Progenitor cell of endocrine pancreas (in vitro differentiated cells): ENCODE measurements at places on chromosomes 1 and 21. TPM values are rescaled to one million over a fixed set of nuclear protein-coding genes. Genes with fewer than 3 reads are reported as not detected.

DNA sequence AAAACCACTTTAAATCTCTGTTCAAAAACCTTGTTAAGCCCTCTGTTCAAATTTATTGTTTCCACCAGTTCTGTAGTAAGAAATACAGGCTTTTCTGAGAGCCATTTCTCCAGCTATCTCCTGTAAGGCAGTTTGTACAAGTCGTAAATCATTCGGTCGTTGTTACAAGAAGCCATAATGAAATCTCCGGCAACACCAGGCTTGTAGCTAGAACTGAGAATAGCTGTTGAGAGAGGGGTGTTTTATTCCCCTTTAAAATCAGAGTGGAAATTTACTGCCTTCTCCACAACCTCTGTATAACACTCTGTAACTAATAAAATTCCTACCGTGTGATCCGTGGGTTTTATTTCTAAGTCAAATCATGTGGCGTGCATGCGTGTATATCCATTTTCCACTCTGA, 335.8 kb upstream of the KAZN start:
- H3K27me3 ChIP-seq, result peaks cover 8% of the 10 kb centered on the region
- H3K4me1 ChIP-seq, result peaks cover 30% of the 10 kb centered on the region
- H3K4me3 ChIP-seq, result no peak overlapping the region
- DNase-seq, result no peak
- H3K27ac ChIP-seq, result peak overlapping the region; percentile 66

Gene ABCG1
- total RNA-seq, result 3.7 and 4.6 TPM in 2 replicates

Gene TNFRSF1B
- total RNA-seq, result not detected in 2 replicates

- H3K4me3 ChIP-seq, result no peak overlapping the region
- H3K27ac ChIP-seq, result peak overlapping the region; percentile 33
- no peaks in the 10 kb centered on the region for H3K27me3 ChIP-seq
- peaks cover 5% of the 10 kb centered on the region for H3K4me1 ChIP-seq
Measured at GRCh38 chr1:5933050-5933449, 59.2 kb downstream of the NPHP4 start.

GRCh38 chr1:54803761-54804470, 2.8 kb upstream of the TTC22 start:
- H3K4me3 ChIP-seq, result no peak overlapping the region
- H3K4me1 ChIP-seq, result no peaks in the 10 kb centered on the region
- no peak overlapping the region for H3K27ac ChIP-seq

GRCh38 chr21:14560555-14560954, 14.4 kb upstream of the SAMSN1 start:
- no peak overlapping the region for H3K27ac ChIP-seq
- H3K27me3 ChIP-seq, result no peaks in the 10 kb centered on the region
- no peaks in the 10 kb centered on the region for H3K36me3 ChIP-seq
- no peaks in the 10 kb centered on the region for H3K4me1 ChIP-seq
- DNase-seq, result no peak

DNA sequence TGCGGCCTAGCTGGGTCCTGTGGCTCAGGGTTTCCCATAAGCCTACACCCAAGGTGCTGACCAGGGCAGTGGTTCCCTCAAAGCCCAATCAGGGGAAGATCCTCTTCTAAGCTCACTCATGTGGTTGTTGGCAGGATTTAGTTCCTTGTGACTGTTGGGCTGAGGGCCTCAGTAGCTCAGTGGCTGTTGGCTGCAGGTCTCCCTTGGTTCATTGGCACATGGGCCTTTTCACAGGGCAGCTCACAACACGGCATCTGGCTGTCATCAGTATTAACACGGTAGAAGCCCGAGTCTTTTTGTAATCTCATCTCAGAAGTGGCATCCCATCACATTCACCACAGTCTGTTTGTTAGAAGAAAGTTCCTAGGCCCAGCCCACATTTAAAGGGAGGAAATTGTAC, 188.2 kb upstream of the HMCN1 start:
- H3K36me3 ChIP-seq, result no peaks in the 10 kb centered on the region
- H3K4me1 ChIP-seq, result peaks cover 21% of the 10 kb centered on the region
- no peak for DNase-seq
- peak overlapping the region; percentile 22 for H3K27ac ChIP-seq
- no peak overlapping the region for H3K4me3 ChIP-seq
- H3K27me3 ChIP-seq, result no peaks in the 10 kb centered on the region

DNA sequence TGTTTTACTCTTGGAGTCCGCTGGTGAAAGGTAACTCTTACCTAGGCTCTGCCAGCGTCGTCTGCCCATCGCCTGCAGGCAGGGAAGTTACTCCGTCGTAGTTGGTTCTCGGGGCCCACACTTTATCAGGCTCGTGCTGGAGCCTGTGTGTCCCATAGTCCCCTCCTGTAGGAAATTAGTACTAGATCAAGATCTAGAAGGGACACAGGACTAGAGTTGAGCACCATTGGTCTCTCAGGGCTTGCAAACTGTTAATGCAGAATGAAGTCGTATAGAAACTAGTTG, 940 bp downstream of the SRRM1 start:
- H3K4me3 ChIP-seq, result peak overlapping the region; percentile 97
- peak overlapping the region; percentile 79 for H3K27ac ChIP-seq
- DNase-seq, result no peak
- no peaks in the 10 kb centered on the region for H3K27me3 ChIP-seq
- peaks cover 23% of the 10 kb centered on the region for H3K4me1 ChIP-seq
- H3K36me3 ChIP-seq, result peaks cover 24% of the 10 kb centered on the region
